Stimulated activated CD8-positive, alpha-beta memory T cell treated with anti-CD3 and anti-CD28 coated beads, Interleukin-4, amount 100 ng/mL, for 4 hours (primary cell): ENCODE measurements at places on chromosomes 11 and 22.

DNA sequence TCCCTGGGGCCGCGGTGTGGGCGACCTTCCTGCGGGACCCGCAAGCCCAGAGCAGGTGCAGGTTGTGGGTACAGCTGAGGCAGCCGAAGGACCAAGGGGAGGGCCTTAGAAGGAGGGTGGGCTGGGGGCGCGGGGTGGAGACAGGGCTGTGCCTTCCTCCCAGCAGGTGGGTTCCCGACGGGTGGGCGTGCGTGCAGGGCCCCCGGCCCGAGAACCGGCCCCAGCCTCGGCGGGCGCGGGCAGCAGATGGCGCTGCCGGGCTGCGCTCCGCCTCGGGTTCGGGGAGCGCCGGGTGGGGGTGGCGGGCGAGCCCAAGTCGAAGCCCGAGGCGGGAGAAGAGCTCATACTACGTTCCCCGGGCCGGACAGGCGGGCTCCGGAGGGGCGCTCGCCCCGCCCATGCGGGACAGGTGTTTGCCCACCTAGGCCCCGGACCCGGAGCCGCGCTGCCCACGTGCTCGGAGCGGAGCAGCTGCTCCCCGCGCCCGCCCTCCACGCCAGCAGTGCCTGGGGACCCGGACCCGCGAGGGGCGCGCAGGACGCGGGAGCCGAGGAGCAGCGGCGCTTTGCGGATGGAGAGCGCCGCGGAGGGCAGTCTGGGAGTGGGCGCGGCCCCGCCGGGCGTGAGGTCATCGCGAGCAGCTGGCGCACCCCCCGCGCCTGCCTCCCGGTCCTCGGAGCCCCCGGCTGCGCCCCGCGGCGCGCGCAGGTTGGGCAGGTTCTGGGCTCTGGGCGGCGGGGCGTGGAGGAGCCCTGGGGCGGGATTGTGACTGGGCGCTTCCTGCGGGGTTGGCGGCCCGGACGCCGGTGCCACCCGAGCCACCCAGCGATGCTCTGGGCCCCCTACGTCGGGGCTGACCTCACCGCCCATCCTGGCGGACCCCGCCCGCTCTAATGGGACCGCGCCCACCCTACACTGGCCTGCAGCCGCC lies 25.3 kb downstream of the DUSP8 start:
- DNase-seq = no peak

- no peak for DNase-seq
Observed at GRCh38 chr11:92829671-92830070, 139.8 kb upstream of the MTNR1B start.

DNA sequence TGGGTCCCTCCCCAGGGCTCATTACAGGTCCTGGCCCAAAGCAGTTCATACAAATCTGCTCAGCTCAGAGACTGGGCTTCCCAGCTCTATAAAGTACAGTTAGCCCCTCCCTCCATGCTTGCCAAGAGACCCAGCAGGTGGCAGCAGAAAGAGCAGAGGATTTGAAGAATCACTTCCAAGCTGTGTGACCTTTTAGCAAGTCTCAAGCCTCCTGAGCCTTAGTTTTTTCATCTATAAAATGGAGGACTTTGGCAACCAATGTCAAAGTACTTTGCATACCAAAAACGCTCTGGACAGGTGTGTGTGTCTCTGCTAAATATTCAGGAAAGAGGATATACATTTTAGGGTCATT lies 26.6 kb downstream of the RELT start:
- DNase-seq = no peak

DNA sequence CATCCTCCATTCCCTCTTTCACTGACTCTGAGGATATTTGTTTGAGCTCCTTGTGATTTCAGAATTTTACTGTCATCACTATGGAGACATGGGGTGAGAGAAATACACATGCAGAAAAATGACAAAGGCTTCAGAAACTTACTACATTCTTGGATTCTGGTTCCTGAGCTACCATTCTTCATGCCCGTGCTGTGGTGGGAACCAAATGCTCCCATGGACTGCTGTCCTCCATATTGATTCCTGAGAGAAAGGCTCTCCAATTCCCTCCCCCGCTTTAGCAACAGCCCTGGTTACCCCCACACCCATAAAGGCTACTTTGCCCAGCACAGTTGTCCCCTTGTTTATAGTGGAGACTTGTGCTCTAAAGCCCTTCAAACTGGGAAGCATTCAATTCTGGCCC lies 195.4 kb downstream of the RRAS2 start:
- no peak for DNase-seq

DNA sequence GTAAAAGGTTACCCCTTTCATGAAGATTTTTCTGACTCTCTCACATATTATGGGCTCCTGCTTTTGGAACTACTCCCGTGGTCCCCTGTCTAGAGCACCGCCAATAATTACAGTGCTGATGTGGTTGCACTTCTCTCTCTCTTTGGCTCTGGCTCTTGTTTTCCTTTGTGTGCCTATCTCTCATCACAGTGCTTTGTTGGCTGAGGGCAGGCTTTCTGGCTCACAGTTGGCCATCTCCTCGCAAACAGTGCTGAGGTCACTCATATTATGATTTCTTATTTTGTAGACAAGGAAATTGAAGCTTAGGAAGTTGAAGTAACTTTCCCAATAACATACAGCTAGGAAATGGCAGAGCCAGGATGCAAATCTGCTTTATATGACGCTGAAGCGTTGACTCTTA lies 192.5 kb downstream of the DDX10 start:
- DNase-seq = no peak
